ENCODE measurements at places on chromosomes 2 and 18. TPM values are rescaled to one million over a fixed set of nuclear protein-coding genes. Genes with fewer than 3 reads are reported as not detected.

The SALL3 gene
- not detected for total RNA-seq

The SERPINB12 gene
- not detected for total RNA-seq

The GPR39 gene
- 2.7 TPM for total RNA-seq

The TUBA4B gene
- not detected for total RNA-seq

The PARD3B gene
- total RNA-seq: 34.5 TPM

The ERCC3 gene
- total RNA-seq: 36.7 TPM

The ZSWIM2 gene
- total RNA-seq: not detected

The FBXO15 gene
- total RNA-seq: not detected

The CIAO1 gene
- total RNA-seq: 123 TPM

The COBLL1 gene
- 64.6 TPM for total RNA-seq

The MDH1B gene
- total RNA-seq: 1.4 TPM

DNA sequence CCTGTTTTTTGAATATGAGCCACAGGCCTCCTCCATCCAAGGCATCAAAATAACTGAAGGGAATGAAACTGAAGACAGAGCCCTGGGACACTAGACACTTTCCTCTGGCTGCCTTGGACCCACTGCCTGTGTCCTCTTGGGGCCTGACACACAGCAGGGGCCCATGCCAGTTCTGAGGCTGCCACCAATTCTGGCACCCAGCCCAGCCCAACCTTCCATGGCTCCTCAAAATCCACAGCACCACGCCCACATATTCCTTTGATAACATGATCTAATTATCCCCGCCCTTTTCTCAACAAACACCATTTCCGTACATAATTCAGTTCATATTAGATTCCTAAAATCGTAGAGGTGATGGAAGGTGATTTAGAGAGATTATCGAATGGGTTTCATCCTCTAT, 64.2 kb downstream of the EMX1 start:
- DNase-seq: no peak

DNA sequence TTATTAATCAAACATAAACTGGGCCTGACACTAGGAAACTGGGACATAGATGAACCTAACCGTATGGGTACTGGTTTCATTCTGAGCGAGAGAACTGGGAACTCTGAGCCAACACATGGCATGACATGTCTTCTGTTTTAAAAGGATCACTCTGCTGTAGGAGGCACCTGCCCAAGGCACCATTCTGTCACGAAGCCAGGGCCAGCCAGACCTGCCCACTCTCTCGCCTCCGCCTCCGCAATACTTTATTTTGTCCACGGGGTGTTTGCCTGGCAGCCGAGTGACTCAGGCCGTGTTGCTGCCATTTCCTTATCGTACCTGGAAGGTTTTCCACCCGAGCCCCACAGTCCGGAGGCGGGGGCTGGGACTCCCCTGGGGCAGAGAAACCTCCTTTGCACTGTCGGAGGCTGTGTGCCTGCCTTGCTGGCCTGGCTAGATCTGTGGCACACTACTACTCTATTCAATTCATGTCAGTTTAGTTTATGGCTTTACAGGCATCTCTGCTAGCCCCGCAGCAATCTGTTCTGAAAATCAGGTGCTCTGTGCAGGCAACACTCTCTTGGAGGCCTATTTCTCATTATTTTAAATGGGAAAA, 120.4 kb upstream of the ACKR3 start:
- DNase-seq: no peak

DNA sequence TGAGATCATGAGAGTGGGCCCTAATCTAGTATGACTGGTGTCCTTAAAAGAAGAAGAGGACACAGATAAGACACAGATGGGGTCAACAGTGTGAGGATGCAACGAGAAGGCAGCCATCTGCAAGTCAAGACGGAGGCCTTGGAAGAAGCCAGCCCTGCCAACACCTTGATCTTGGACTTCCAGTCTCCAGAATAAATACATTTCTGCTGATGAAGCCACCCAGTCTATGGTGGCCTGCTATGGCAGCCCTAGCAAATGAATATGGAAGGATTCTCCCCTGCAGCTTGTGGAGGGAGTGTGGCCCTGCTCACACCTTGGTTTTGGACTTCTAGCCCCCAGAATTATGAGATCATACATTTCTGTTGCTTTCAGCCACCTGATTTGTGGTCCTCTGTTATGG, 12.3 kb downstream of the CTIF start:
- DNase-seq: no peak

DNA sequence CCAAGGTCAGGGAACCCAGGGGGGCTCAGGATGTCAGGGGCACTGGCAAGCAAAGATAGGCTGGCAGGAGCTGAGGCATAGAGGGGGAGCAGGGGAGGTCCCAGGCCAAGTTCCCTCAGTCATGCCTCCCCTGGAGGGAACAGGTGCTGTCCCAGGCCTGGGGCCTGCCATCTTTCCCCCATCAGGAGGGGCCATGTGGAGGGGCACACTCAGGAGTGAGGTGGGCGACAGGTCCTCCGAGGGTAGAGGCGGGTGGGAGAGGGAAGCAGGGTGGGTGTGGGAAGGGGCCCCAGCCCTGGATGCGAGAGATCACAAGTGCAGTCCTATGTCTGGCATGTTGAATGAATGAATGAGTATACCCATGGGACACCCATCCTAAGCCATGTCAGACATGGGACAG, 127.7 kb upstream of the GLI2 start:
- DNase-seq: no peak

DNA sequence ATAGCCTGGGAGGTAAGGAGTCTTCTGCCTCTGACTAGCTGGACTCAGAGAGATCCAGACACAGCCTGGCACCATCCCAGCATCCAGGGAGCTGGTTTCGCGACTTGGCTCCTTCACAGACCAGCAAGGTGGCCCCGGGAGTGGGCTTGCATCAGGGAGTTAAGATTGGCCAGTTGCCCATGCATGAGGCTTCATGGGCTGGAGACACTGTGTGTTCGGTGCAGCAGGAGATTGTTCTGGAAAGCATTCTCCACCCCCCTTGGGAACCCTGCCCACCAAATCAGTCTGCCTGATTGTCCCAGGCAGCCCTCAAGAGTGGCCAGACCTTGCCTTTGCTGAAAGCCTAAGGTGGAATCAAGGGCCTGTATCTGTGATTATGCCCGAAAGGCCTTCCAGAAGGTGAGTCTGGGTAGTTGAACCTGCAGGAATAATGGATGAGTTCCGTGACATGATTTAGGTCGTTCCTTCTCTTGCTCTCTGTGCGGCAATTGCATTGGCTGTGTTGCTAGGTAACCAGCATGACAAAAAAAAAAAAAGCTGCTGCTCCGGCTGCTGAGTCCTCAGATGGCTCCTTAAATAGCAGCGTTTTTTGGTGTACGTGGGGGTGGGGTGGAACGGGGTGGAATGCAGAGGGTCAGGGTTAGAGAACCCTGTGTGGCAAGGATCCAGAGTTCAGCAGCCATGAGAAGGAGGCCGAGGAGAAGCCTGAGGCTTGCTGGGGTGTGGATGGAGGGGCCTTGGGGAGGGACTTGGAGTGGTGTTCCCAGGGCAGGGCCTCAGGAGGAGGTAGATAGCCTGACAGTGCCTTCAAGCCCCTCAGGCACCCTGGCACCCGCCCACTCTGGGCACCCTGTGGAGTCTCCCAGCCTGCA, 93.0 kb upstream of the MCFD2 start:
- peak; percentile 63 for DNase-seq

GRCh38 chr18:56036741-56037140, 448.7 kb upstream of the TCF4 start:
- DNase-seq: no peak

DNA sequence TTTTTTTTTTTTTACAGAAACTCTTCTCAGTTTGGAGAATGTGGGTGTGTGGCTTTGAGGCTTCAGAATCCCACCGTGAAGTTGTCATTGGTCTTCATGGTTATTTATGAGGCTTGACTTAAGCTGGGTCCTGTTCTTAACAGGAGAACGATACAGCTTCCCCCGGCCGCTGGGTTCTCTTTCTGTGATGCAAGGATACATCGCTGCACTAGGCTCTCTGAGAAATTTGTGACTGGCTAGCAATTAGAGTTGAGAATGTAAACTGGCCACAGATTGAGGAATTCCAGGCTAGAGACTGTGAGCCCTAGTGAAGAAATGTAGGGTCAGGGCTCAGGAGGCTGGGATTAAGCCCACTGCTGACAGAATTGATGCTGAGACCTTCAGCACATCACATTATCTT, 29.8 kb downstream of the MGAT5 start:
- DNase-seq: no peak

- no peak for DNase-seq
These were observed 16.3 kb downstream of the CWC22 start for GRCh38 chr2:179990676-179991317.

GRCh38 chr2:156666130-156666785, 230.1 kb downstream of the GPD2 start:
- DNase-seq: no peak

- no peak for DNase-seq
These were observed 169.4 kb downstream of the DNAH7 start for GRCh38 chr2:195899226-195899625.

DNA sequence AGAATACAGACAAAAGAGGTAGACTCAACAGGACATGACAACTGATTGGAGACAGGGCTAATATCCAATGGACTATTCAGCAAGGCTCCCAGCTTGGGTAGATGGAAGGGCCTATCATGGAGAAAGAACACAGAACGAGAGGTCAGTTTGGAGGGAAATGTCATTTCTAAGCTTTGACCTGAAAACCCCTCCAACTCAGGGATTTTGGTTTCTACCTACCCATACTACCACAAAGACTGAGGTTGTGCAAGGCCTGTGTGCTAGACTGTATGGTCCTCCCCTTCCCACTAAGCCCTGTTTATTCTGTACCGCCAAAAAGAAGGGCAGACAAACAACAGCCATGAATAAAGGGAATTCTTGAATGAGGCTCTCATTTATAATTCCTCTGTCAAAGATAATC, 288.9 kb downstream of the ZNF385B start:
- DNase-seq: no peak

DNA sequence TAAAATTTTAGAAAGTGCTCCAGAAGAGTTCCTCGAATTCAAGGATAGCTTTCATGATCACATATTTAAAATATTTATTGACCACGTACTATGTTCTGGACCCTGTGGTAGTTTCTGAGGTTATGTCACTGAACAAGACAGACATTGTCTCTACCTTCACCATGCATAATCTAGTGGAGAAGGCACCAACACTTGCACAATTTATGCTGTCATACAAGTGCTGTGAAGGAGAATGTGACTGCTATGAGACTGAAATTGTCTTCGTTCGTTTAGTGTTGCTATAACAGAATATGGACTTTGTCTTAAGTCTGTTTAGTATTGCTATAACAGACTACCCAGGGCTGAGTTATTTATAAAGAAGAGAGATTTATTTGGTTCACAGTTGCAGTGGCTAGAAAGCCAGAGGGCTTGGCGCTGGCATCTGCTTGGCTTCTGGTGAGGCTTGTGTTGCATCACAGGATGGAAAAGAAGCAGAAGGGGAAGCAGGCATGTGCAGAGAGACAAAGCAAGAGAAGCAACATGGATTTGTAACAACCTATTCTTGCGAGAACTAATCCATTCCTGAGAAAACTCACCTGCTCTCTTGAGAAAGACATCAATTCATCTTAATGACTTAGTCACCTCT, 50.0 kb upstream of the RFX8 start:
- DNase-seq: no peak

GRCh38 chr2:66686755-66687154, 251.8 kb downstream of the MEIS1 start:
- DNase-seq: no peak

DNA sequence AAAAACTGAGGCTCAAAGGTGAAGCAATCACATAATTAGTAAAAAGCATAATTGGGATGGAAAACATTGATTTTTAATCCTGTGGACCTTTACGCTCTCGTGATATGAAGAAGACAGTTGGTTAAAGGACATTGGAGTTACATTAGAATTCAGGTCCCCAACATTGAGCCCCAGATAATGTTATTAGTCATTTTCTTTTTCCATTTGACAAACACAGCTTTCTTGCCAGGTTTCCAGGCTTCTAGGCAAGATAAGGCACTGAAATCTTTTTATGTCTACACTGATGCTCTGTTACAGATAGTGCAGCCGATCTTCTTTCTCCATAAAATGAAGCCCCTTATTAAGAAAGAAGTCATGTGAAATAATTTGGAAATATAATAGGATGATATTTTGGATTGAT, 38.5 kb downstream of the MYO3B start:
- no peak for DNase-seq

DNA sequence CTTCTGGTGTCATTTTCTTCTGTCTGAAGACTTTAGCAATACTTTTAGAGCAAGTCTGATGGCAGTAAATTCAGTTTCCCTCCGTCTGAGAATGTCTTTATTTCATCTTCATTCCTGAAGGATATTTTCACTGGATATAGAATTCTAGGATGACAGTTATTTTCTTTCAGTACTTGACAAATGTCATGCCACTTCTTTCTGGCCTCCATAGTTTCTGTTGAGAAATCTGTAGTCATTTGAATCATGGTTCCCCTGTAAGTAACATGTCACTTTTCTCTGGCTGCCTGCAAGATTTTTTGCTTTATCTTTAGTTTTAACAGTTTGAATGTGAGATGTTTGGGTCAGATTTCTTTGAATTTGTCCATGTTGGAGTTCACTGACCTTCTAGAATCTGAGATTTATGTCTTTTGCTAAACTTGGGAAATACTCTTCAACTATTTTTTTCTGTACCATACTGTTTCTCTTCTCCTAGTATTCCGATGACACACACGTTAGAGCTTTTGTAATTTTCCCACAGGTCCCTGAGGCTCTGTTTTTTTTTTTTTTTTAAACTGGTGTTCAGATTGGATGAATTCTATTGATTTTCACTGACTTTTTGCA, 30.2 kb downstream of the RMND5A start:
- no peak for DNase-seq

DNA sequence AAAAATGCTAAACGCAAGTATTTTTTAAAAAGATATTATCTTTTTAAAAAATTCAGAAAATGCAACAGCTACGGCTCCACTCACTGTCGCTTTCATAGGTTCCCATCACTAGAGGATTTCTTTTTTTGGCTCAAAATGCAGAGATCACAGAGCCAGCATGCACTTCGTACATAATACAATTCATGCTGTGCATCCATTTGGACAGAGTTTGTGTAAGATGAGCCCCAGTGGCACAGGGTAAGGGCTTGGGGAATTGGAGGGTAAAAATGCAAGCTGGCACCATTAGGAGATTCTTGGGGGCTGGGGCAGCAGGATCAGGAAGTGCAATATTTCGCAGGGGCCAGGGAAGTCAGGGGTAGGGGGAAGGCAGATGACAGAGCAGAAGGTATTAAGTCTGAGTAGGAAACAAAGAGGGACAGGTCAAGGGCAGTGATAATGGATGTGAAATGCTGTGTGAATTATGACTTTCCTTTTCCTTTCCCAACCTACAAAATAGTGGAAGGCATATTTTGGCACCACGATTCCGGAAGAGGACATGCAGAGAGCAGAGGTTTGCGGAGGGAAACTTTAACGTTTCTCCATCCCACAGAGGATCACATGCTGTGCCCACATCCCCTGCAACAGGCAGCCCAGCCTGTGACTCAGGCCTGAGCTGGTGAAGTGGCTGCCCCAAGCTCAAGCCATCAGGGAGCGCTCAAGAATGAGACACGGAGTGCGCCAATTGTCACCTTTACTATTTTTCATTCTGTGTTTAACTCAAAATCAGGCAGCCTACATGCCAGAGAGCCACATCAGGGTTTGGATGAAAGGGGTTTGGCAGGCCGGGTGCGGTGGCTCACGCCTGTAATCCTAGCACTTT, 4.7 kb downstream of the CAPG start:
- no peak for DNase-seq
